Stimulated activated CD8-positive, alpha-beta memory T cell treated with anti-CD3 and anti-CD28 coated beads, Interleukin-4, amount 100 ng/mL, for 4 hours (primary cell): ENCODE measurements at places on chromosomes 7 and 10.

DNA sequence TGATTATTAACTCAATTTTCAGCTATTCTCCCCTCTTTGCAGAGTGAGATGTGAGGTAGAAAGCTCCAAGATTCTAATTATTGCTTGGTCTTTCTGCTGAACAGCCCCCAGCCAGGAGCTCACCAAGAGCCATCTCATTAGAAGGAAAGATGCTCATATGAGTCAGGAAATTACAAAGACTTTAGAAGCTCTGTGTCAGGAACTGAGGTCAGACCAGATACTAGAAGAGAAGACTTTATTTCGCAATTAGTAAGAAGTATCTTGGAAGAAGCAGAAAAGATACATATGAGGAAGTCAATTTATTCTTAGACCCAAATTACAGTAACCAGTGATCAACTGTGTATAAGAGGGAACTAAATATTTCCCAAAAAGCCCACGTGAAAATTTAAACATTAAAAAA is 626.9 kb downstream of the ZWINT start:
- DNase-seq = no peak

- DNase-seq = no peak
These were observed 58.5 kb downstream of the PAX2 start for GRCh38 chr10:100803908-100804307.

- no peak for DNase-seq
These were observed 444.7 kb downstream of the IPMK start for GRCh38 chr10:57822965-57823364.

DNA sequence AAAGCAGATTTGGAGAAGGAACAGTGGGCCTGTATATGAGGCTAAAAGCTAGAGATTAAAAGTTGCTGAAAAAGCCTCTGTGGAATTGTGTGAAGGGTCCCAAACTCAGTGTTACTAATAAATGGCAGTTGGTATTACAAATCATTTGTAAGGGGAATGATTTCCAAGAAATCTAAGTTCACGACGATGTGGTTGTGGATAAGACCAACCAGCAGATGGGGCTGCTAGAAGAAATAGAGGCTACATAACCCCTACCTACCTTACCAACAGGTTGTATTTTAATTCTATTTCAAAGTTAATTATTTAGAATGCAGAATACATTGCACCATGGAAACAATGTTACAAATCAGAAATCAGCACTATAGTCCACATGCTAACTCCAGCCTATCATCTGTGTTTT is 377.1 kb downstream of the HPSE2 start:
- DNase-seq = no peak

GRCh38 chr10:24128066-24128730 is 80.7 kb upstream of the KIAA1217 start:
- no peak for DNase-seq
